HepG2 (cell line): ENCODE measurements at places on chromosomes 1 and 21.

DNA sequence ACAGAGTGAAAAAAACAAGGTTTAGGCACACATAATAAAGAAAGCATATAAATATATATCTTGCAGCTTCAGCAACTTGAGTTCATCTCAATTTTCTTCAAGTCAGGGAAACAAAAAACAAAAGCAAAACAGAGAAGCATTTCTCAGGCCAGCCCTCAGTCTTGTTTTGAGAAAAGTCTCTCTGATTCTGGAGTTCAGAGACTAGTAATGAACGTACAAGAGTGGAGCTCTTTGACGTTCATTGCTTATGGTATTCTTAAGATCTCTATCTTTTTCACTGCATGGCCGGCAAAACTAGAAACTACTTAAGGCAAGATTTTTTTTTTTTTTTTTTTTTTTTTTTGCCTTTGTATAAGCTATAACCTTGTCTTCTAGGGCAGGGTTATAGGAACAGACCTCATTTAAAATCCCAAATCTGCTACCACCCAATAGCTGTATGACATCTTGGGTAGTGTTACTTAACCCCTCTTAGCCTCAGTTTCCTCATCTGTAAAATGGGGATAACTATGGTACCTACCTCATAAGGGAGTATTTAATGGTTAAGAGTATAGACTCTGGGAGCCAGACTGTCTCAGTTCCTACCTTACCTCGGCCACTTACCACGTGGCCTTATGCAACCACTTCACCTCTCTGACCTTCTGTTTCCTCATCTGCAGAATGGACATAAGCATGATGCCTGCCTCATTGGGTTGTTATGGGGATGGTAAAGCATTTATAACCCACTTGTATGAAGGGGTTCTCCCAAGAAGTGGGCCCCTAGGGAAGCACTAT, 33.6 kb downstream of the LMO4 start:
- H3K36me3 ChIP-seq, result no peaks in the 10 kb centered on the region
- no peak overlapping the region for H3K27ac ChIP-seq
- DNase-seq, result no peak
- 0 out of 2 replicates have a peak, but pooled peaks cover 7% of the 10 kb centered on the region for H3K4me1 ChIP-seq
- H3K27me3 ChIP-seq, result no peaks in the 10 kb centered on the region

GRCh38 chr1:236603991-236604904, at the start of gene HEATR1:
Gene HEATR1 (minus strand): TSS chr1:236604516. CDS start chr1:236604095, 421 bp downstream.
- peak within 1 kb of the TSS; percentile 82 for H3K4me3 ChIP-seq
- H3K4me1 ChIP-seq, result peaks cover 15% of the 10 kb centered on the region
- no peaks in the 10 kb centered on the region for H3K27me3 ChIP-seq
- peak within 1 kb of the TSS; percentile 54 for H3K27ac ChIP-seq

DNA sequence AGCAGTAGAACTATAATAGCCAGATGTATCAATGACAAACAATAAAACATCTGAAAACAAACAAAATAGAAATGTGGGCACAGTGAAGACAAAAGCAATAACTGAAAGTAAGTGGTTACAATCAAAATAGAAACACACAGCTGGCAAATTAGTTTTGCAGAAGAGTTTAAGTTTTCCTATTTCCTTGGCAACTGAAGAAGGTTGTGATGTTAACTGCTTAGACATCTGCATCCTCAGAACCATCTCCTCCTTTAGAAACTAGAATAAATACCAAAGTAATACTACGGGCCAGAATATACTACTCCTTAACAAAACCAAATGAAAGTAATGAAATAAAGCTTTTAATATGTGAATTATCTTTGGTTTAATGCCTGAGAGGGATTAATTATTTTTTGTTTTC, 605.5 kb downstream of the LTN1 start:
- H3K4me3 ChIP-seq, result no peak overlapping the region
- no peaks in the 10 kb centered on the region for H3K4me1 ChIP-seq
- H3K36me3 ChIP-seq, result no peaks in the 10 kb centered on the region
- no peaks in the 10 kb centered on the region for H3K27me3 ChIP-seq
- DNase-seq, result no peak

- peaks cover 3% of the 10 kb centered on the region for H3K27me3 ChIP-seq
- H3K4me3 ChIP-seq, result no peak overlapping the region
- H3K27ac ChIP-seq, result no peak overlapping the region
- peaks cover 14% of the 10 kb centered on the region for H3K4me1 ChIP-seq
Observed at GRCh38 chr1:201917362-201918033, 28.8 kb downstream of the SHISA4 start.

DNA sequence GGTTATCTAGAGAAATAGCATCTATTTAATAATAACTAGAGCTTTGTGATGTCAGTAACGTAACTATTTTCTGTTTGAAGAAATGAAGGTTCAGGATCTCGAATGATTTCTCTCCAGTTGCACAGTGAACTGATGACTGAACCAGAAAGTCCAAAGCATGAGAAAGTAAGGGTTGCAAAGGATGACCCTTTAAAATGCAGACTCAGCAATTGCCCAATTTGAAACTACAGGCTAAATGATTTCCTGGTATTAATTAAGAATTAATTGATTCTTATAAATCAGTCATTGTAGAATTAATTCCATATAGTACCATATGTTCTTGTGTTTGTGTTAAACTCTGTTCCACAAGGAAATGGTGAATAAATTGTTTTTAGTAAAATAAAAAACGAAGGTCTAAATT, 318.6 kb downstream of the NFIA start:
- no peak for DNase-seq
- no peak overlapping the region for H3K4me3 ChIP-seq
- H3K4me1 ChIP-seq, result no peaks in the 10 kb centered on the region
- H3K36me3 ChIP-seq, result peaks cover 64% of the 10 kb centered on the region; the same call in 2 of the 3 replicates
- H3K27ac ChIP-seq, result no peak overlapping the region
